ENCODE measurements at places on chromosomes 4 and X.

DNA sequence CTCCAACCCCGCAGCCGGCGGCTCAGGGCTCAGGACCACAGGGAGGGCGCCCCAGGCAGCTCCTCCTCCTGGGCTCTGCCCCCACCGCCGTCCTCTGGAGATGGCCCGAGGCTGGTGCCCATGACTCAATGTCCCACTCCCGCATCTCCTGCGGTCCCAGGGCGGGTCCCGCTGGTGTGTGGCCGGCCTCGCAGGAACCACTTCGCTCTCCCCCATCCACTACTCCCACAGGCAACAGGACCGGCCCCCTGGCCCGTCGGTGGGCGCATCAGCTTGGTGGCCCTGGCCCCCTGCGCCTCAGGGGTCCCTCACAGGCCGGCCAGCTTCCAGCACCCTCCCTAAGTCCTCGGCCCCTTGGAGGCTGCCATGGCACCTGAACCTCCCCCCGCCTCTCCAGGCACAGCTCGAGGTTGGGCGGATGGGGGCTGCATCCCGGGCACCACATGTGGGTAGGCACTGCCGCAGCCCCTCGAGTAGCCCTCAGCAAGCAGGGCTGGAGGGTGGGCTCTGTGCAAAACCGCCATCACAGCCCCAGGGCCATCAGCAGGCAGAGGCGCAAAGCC, 22.8 kb upstream of the SPON2 start:
- DNase-seq: no peak

DNA sequence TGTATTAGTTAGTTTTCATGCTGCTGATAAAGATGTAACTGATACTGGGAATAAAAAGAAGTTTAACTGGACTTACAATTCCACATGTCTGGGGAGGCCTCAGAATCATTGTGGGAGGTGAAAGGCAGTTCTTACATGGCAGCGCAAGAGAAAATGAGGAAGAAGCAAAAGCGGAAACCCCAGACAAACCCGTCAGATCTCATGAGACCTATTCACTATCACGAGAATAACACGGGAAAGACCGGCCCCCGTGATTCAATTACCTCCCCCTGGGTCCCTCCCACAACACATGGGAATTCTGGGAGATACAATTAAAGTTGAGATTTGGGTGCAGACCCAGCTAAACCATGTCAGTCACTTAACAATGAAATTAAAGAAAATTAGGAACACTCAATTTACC, 499.1 kb downstream of the FSTL5 start:
- no peak for DNase-seq

DNA sequence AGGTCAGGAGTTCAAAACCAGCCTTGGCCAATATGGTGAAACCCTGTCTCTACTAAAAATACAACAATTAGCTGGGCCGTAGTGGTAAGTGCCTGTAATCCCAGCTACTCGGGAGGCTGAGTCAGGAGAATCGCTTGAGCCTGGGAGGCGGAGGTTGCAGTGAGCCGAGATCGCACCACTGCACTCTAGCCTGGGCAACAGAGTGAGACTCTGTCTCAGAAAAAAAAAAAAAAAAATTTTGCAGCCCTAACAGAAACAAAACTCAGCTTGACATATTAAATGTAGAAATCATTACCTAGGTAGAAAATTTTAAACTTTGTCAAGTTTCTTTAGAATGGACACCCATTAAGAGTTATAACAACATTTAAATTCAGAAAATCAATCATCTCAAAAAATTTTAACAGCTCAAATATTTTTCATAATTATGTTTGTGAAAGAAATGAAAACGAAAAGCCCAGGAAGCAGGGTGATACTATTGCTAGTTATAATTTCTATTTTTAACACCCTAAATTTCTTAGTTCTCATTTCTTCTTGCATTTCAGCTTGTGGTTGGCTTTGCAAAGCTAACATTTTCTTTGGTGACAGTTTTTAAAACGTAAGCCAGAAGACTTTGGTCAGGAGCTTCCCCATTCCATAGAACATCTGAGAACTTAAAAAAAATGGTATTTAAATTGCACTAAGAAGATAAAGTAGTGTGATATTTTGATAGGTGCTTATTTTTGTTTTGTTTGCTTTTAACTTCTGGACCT, 33.3 kb upstream of the RBBP7 start:
- no peak for DNase-seq

DNA sequence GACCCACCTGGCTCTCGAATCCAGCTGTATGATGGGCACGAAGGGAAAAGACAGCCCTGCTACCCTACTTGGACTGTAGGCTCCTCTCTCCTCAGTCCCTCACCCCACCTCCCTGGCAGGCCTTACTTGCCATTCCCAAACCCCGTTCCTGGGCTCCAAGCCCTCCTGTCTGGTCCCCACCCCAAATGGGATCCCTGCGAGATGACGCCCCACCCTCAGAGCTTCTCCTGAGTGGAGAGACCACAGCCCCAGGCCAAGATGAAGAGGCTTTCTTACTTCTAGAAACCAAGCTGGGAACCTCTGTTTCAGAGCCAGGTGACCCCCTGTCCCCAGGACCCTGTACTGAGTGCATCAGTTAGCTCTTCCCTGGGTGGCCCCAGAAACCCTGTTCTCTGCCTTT, 4.5 kb downstream of the NALF2 start:
- DNase-seq: no peak

DNA sequence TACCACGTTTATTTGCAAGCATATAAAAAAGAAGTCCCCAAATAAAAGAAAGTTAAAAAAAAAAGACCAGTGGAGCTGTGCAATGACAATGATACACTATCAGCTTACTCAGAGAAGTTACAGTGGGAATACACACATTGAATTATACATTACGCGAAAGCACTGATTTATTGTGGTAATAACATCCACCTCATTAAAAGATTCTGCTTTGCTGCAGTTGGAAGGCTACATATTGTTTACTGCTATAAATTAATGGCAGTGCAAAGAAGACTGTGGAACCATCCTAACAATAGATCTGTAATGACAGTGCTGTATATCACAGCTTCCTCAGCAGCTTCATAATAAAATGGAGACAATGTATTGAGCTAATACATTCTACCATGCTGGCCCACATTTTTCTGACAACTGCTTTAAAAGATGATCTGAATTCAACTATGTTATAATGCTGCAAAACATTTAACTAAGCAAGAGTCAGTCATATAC, 142.5 kb upstream of the MAB21L2 start:
- no peak for DNase-seq

- no peak for DNase-seq
These were observed 416.3 kb downstream of the PCDH10 start for GRCh38 chr4:133565379-133565778.

GRCh38 chr4:23577398-23577797, 312.4 kb downstream of the PPARGC1A start:
- no peak for DNase-seq

GRCh38 chr4:15771216-15772058, 6.7 kb upstream of the CD38 start:
- DNase-seq: no peak

DNA sequence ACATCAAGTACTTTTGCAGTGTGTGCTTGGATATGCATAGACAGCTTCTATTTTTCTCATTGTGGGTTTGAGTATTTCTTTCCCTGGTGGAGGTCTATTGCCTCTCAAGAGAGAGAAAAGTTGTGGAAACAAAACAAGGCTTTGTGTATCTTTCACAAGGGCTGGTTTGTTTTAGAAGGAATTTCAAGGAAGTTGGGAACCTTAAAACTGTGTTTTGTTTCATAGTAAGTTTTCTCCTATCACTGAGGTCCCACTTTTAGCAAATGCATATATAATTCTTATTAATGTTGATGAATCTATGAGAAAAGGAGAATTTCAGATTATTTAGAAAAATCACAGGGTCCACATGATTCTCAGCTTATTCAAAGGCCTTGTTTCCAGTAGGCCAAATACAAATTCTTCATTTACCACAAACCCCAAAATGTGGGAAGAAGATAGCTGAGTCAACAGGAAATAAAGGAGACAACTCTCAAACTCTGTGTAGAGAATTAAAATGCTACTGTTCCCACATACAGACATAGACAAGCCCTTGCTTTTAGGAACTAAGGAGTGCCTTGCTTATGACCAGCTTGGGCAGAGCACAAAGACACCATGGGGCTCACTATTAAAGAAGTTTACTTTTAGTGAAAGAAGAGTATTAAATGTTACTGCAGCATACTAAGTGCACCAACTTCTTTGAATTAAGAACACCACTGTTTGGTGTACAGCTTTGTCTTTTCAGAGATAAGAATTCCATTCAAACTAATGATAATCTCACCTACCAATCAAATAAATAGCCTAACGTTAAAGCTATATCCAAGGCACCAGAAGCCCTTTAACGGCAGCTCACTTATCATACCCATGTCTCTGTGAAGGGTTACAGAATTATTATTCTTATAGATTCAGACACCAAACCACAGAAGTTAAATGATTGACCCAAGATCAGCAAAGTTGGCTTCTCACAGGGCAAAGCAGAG, 177.4 kb upstream of the LEF1 start:
- DNase-seq: no peak

- no peak for DNase-seq
These were observed 553 bp downstream of the SLC16A2 start for GRCh38 chrX:74421740-74422352.

DNA sequence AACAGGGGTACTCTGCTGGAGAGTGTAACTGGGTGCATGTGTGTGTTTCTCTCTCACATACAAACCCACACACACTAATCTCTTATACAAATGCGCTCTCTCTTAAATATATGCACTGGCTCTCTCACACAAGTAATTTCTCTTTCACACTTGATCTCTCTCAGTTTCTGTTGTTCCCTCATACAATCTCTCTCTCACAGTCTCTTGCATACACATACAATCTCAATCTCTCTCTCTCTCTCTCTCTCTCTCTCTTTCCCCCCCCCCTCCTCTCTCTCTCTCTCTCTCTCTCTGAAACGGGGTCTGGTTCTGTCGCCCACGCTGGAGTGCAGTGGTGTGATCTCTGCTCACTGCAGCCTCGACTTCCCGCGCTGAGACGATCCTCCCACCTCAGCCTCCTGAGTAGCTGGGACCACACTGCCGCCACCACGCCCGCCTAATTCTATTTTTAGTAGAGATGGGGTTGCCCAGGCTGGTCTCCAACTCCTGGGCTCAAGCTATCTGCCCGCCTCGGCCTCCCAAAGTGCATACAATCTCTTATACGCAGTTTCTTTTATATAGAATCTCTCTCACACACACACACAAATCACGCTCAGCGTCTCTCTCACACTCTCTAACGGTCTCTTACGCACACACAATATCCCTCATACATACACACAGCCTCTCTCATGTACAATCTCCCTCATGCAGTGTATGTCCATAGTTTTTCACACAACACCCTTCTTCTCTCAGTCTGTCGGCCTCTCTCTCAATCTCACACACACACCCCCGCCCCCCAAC, 518 bp upstream of the FAM241A start:
- no peak for DNase-seq

- DNase-seq: no peak
These were observed 60.9 kb upstream of the SORBS2 start for GRCh38 chr4:185872747-185873380.

DNA sequence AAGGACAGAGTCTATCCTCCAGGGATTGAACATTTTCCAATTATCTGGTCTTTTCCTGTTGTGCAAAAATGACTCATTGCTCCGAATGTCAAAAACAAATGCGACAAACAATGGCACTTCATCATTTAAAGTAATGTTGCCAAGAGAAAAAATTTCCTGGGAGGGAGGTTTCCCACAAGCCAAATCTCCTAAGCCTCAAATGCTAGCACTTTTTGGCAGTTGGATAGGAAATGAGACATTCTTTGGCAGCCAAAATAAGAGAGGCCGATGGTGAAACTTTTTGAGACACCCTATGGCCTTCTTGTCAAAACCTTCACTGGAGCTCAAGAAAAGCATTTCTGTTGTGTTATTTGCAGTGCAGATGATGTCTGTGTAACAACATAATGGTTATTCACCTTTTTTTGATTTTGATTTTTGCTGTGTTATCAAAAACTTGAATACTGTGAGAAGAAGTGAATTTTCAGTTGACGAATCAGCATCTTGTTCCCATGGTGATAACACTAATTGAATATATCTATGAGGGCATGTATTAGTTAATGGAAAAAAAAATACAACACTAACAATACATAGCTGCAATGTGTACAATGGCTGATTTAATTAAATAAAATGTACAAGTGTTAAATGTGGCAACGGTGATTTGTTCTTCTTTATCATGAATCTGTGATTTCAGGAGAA, 333.8 kb downstream of the ANK2 start:
- DNase-seq: no peak

All from right forelimb (tissue), 1 donor.